CD4-positive, alpha-beta T cell treated with Interleukin-6 for 4 hours (primary cell): ENCODE measurements at places on chromosomes 2 and 18.
A peak's percentile ranks its signal among the peaks of the same experiment; 100 is the strongest.

DNA sequence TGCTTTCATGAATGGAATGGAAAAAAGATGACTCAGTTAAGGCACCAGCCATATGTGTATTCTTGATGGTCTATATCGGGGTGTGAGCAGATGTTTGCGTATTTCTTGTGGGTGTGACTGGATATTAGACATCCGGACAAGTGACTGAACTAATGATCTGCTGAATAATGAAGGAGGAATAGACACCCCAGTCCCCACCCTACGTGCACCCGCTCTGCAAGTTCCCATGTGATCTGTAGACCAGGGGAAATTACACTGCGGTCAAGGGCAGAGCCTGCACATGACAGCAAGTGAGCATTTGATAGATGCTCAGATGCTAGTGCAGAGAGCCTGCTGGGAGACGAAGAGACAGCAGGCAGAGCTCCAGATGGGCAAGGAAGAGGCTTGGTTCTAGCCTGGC, 12.4 kb upstream of the PRLH start:
- DNase-seq = no peak

DNA sequence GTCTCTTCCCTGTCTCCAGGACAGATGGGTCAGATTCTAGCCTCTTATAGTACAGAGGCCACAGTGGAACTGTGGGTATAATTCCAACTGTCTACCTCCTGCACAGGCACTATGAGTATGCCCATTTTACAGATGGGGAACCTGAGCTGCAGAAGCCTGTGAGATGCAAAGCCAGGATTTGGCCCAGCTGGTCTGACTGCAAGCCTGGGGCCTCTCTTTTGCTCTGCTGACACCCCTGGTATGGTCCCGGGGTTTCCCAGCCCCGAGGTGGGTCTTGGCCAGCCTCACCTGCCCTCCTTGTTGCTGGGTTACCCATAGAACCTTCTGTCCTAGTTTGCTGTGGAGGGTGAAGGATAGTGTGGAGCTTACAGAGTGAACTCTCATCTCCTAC, 9.8 kb downstream of the HS6ST1 start:
- DNase-seq = peak; percentile 1

- no peak for DNase-seq
Measured at GRCh38 chr2:120775194-120775593, 39.5 kb downstream of the GLI2 start.

- no peak for DNase-seq
Measured at GRCh38 chr18:13220361-13220991, 1.9 kb downstream of the LDLRAD4 start.

GRCh38 chr2:67453310-67453709, 56.2 kb downstream of the ETAA1 start:
- no peak for DNase-seq

DNA sequence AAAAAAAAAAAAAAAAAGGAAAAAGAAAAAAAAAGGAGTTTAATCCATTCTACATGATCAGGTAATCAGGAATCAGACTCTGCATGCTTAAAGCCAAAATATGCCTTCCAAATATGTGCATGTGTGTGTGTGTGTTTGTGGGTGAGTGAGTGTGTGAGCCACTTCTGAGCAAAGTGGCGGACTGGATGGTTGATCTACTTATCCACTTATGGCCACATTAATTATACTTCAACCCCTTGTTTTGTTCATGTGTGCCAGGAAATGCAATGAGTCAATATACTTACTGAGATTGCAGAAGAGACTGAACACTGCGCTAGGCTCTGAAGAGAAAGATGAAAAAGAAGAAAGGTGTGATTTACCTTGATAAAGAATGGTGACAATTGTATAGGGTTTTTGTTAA, 586.5 kb upstream of the NXPH2 start:
- DNase-seq = no peak
